ENCODE measurements at places on chromosomes 5 and 9.

GRCh38 chr5:166906991-166907713 is 1384.3 kb upstream of the WWC1 start:
- no peak overlapping the region for H3K27ac ChIP-seq
- H3K4me1 ChIP-seq = no peaks in the 10 kb centered on the region
- no peak for DNase-seq
- H3K27me3 ChIP-seq = no peaks in the 10 kb centered on the region
- H3K4me3 ChIP-seq = no peak overlapping the region

GRCh38 chr5:50717651-50718050 is 51.2 kb downstream of the PARP8 start:
- DNase-seq = no peak
- H3K27ac ChIP-seq = peak overlapping the region; percentile 29
- H3K36me3 ChIP-seq = peaks cover 14% of the 10 kb centered on the region
- no peaks in the 10 kb centered on the region for H3K27me3 ChIP-seq
- peaks cover 87% of the 10 kb centered on the region for H3K4me1 ChIP-seq

GRCh38 chr5:96093340-96093739 is 131.7 kb upstream of the ELL2 start:
- no peaks in the 10 kb centered on the region for H3K36me3 ChIP-seq
- peaks cover 6% of the 10 kb centered on the region for H3K4me1 ChIP-seq
- no peak overlapping the region for H3K4me3 ChIP-seq
- H3K27ac ChIP-seq = no peak overlapping the region
- peaks cover under 1% of the 10 kb centered on the region for H3K27me3 ChIP-seq

GRCh38 chr5:95725071-95725820 is 5.9 kb upstream of the RHOBTB3 start:
- no peaks in the 10 kb centered on the region for H3K36me3 ChIP-seq
- H3K27ac ChIP-seq = no peak overlapping the region
- peaks cover 14% of the 10 kb centered on the region for H3K27me3 ChIP-seq
- no peak for DNase-seq
- peaks cover 43% of the 10 kb centered on the region for H3K4me1 ChIP-seq

- peaks cover 8% of the 10 kb centered on the region for H3K4me1 ChIP-seq
- H3K27ac ChIP-seq = peak overlapping the region; percentile 33
- peak overlapping the region; percentile 48 for H3K4me3 ChIP-seq
- no peaks in the 10 kb centered on the region for H3K27me3 ChIP-seq
- peak; percentile 91 for DNase-seq
These were observed 17.8 kb upstream of the CYSTM1 start for GRCh38 chr5:140157032-140157781.

- H3K27ac ChIP-seq = no peak overlapping the region
- H3K4me3 ChIP-seq = no peak overlapping the region
- H3K4me1 ChIP-seq = no peaks in the 10 kb centered on the region
- DNase-seq = no peak
These were observed 173.7 kb downstream of the CPLANE1 start for GRCh38 chr5:37075399-37075950.

DNA sequence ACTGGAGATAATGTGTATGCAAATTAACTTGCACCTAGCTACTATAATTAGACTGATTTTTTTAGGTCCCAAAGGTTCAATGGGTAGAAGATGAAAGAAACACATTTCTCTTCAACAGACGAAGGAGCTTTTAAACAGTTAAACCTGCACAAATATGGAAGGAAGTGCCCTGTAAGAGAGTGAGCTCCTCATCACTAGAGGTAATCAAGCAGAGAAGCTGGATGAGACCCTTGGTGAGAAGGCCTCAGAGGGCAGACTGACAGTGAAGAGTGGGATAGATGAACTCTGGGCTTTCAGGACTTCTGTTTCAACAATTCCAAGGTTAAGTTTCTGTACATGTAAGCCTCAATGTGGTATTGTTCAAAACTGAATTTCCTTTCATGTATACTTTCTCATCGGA is 23.2 kb downstream of the PTPN3 start:
- H3K4me3 ChIP-seq = no peak overlapping the region
- peaks cover 9% of the 10 kb centered on the region for H3K4me1 ChIP-seq
- no peak for DNase-seq
- no peaks in the 10 kb centered on the region for H3K36me3 ChIP-seq

GRCh38 chr9:89278997-89279739 is 31.8 kb upstream of the CKS2 start:
- no peak overlapping the region for H3K27ac ChIP-seq
- H3K27me3 ChIP-seq = peaks cover 3% of the 10 kb centered on the region
- peaks cover 37% of the 10 kb centered on the region for H3K4me1 ChIP-seq
- DNase-seq = no peak
- no peak overlapping the region for H3K4me3 ChIP-seq

- no peak for DNase-seq
- no peaks in the 10 kb centered on the region for H3K27me3 ChIP-seq
- H3K4me1 ChIP-seq = no peaks in the 10 kb centered on the region
- H3K27ac ChIP-seq = peak overlapping the region; percentile 1
These were observed 67.1 kb upstream of the GOLPH3 start for GRCh38 chr5:32241034-32241783.

DNA sequence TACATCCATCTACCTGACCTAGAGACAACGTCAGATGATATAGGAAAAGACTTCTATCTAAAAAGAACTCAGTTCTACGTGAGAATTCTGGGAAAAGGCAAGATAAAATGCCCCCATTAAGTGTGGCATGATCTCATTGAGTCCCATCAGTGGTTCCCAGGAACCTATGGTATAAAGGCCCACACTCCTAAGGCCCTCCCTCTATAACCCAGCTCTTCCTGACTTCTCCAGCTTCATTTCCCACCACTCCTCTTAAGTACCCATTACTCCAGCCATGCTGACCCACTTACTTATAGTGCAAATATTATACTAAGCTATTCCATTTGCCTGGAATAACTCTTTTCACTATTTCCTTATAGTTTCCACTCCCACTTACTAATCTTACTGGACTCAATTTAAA is 95.4 kb upstream of the NR5A1 start:
- no peaks in the 10 kb centered on the region for H3K4me1 ChIP-seq
- no peak overlapping the region for H3K4me3 ChIP-seq
- no peaks in the 10 kb centered on the region for H3K36me3 ChIP-seq
- H3K27me3 ChIP-seq = peaks cover 20% of the 10 kb centered on the region
- no peak overlapping the region for H3K27ac ChIP-seq

GRCh38 chr5:137828180-137828579 is 39.5 kb upstream of the MYOT start:
- no peak overlapping the region for H3K4me3 ChIP-seq
- no peak overlapping the region for H3K27ac ChIP-seq
- no peaks in the 10 kb centered on the region for H3K36me3 ChIP-seq
- H3K27me3 ChIP-seq = peaks cover 3% of the 10 kb centered on the region
- no peaks in the 10 kb centered on the region for H3K4me1 ChIP-seq

DNA sequence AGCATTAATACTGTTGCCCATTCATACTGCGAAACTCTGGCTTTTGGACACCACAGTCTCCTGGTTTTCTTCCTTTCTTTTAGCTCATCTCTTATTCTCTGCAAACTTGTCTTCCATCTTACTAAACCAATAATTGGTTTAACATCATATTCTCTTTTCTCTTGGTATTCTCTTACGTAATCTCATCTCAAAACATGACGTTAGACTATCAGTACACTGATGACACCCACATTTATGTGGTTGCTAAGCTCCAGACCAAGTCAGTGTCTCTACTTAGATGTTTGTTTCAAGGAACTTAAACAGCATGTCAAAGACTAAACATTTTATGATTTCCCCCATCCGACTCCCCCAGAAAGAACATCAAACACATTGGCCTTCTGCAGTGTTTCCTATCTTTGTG is 2.1 kb downstream of the PRRC1 start:
- peaks cover 61% of the 10 kb centered on the region for H3K36me3 ChIP-seq
- peak overlapping the region; percentile 89 for H3K4me3 ChIP-seq
- DNase-seq = no peak

- H3K36me3 ChIP-seq = no peaks in the 10 kb centered on the region
- no peak overlapping the region for H3K4me3 ChIP-seq
- H3K27ac ChIP-seq = no peak overlapping the region
- DNase-seq = no peak
These were observed 932.4 kb downstream of the TAF11L14 start for GRCh38 chr5:18566671-18567070.

GRCh38 chr5:125659316-125660023 is 763.7 kb upstream of the GRAMD2B start:
- no peak overlapping the region for H3K4me3 ChIP-seq
- H3K4me1 ChIP-seq = no peaks in the 10 kb centered on the region
- DNase-seq = no peak
- no peak overlapping the region for H3K27ac ChIP-seq
